Stimulated activated CD4-positive, alpha-beta T cell treated with anti-CD3 and anti-CD28 coated beads, Interleukin-1b, Interleukin-23, amount 100 ng/mL, for 4 hours (primary cell): ENCODE measurements at places on chromosomes 13 and 19.
A peak's percentile ranks its signal among the peaks of the same experiment; 100 is the strongest.

- no peak for DNase-seq
These were observed 8.3 kb upstream of the CDC42EP5 start for GRCh38 chr19:54481326-54481930.

GRCh38 chr13:47603365-47603764 lies 397.7 kb downstream of the SUCLA2 start:
- no peak for DNase-seq

DNA sequence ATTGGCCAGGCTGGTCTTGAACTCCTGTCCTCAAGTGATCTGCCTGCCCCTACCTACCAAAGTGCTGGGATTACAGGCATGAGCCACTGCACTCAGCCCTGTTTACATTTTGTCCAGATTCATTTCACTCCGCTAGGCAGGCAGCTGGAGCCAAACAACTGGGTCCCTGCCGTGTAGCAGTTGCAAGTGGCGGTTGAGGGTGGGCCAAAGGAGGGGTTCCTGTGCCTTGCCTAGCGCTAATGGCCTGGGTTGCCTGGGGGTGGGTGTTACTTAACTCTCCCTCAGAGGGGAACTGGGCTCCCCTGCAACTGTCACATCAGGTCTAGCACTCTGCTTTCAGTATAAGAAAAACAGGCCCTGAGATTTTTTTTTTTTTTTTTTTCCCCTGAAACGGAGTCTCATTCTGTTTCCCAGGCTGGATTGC lies 7.4 kb downstream of the ACP5 start:
- no peak for DNase-seq

- peak; percentile 13 for DNase-seq
These were observed 796 bp upstream of the LSM14A start for GRCh38 chr19:34171539-34171876.

- no peak for DNase-seq
These were observed 71.0 kb downstream of the RAP2A start for GRCh38 chr13:97505017-97505416.

- DNase-seq = peak; percentile 62
These were observed 6.6 kb upstream of the EML2 start for GRCh38 chr19:45645631-45646344.

- no peak for DNase-seq
These were observed 31.8 kb upstream of the RFXAP start for GRCh38 chr13:36787181-36787580.

DNA sequence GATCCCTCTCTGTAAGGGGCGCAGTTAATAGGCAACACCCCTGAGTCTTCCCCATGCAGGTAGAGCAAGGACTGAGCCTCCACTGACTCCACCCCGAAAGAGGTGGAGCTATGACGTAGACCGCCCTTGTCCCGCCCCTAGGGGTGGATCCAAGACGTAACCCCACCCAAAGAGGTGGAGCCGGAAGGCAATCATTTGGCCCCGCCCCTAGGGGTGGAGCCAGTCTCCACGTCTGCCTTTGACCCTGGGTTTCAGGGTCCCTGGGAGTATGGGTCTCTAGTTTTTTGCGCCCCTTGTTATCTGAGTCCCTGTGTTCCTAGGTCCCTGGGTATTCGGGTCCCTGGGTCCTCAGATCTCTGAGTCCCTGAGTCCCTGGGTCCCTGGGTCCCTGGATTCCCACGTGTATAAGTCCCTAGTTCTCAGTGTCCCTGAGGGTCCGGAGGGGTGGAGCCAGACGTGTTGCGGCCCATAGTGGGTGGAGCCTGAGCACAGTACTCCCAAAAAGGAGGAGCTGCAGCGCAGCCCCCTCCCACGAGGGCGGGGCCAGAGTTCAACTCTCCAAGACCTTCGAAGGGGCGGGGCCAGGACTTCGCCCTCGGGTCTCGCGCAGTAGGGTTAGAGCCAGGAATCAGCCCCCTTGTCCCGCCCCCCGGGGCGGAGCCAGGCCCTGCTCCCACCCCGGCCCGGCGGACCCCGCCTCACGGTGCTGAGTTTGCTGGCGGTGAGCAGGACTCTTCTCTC lies 5.3 kb downstream of the DENND1C start:
- peak; percentile 39 for DNase-seq

GRCh38 chr13:99345345-99345744 lies 38.1 kb upstream of the GPR183 start:
- DNase-seq = no peak

GRCh38 chr19:42657556-42657955 lies 62.8 kb upstream of the CEACAM8 start:
- no peak for DNase-seq

GRCh38 chr19:29324717-29325116 lies 111.8 kb upstream of the UQCRFS1 start:
- DNase-seq = no peak

GRCh38 chr13:38564256-38565150 lies 122.4 kb upstream of the FREM2 start:
- no peak for DNase-seq

- peak; percentile 34 for DNase-seq
These were observed 6.6 kb downstream of the ISOC2 start for GRCh38 chr19:55454787-55455243.

DNA sequence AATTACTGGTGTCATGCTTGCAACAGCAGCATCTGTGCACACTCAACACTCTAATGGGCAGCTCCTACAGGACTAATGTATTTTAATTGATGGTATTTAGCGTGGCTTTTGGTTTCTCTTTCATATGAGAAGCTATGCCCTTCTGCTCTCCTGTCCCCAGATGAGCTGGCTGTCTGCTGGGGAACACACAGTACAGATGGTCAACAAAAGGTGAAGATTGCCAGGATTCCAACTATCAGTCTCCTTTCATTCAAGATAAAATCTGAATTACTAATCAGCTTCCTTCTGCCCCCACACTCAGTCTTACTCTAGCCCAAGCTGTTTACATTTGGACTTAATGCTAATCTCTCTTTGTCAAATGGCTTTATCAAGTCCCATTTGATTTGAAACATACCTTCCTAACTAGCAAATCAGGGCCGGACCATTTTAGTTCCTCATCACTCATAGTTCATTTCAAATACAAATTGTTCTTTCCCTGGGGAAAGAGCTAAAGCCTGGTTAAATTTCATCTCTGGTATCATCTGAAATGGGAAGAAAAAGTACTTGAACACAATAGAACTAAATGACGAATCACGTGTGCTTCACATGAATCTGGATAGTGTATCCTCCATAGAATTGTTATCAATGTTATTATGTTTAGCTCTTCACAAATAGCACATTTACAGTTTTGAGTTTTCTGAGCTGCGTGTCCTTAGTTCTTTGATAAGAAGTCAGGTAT lies 988.0 kb downstream of the PCDH17 start:
- no peak for DNase-seq

DNA sequence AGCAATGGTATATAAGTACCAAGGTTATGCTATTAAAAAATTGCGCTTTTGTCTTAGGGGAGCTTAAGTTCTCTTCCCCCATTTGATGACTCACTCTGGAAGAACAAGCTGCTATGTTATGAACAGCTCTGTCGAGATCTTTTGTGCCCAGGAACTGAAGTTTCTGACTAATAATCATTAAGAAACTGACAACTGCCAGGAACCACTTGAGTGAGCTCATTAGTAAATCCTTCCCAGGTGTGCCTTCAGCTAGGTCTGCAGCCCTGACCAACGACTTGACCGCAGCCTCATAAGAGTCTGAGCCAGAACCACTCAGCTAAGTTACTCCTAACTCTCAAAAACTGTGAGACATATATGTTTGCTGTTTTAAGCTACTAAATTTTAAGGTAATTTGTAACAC lies 147.8 kb downstream of the SLITRK6 start:
- no peak for DNase-seq

- DNase-seq = no peak
These were observed 7.8 kb upstream of the OVOL3 start for GRCh38 chr19:36103040-36103626.

DNA sequence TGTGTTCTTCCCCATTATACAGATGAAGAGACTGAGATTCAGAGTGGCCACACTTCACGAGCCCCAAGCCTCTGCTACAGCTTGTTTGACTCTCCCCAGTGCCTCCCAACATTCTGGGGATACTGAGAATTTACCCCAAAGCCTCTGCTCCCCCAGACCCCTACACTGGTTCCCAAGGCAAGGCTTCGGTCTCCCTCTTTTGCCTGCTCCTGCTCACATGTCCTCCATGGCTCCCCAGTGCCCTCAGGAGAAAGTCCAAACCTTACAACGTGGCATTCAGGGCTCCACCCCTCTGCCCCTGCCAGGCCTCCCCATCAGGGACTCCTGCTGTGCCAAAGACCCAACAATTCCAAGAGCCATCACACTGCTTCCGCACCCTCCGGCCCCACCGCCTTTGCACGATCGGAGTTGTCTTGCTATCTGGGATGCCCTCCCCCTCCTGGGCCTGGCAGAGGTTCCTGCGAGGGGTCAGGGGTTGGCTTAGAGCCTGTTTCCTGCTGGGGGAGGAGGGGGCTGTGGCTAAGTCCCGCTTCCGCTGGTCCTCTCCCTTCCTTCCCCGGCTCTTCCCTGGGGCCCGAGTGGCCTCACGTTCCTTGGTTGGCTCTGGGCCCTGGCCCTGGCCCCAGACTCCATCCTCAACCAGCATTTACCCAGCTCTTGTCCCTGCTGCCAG lies 15.4 kb downstream of the GTPBP3 start:
- no peak for DNase-seq

- no peak for DNase-seq
These were observed 2.7 kb downstream of the MAB21L1 start for GRCh38 chr13:35473802-35474201.

DNA sequence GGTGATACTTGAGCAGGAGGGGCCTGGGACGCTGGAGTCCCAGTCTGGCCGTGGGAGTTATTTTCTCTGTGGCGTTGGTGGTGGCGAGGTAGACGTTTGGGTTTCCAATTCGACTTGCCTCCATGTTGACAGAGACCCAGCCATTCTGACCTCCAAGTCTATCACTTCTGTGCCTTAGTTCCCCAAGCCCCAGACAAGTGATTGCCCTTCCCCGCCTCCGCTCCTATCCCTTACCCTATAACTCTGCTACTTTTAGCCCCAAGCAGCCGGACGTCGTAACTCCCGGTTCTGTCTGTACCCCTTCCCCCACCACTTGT lies 549 bp downstream of the TIMM50 start:
- no peak for DNase-seq

GRCh38 chr19:58466089-58466759 lies 656 bp upstream of the ZNF324 start:
- DNase-seq = no peak

- DNase-seq = no peak
These were observed 99.0 kb upstream of the MCF2L start for GRCh38 chr13:112870051-112870331.

- no peak for DNase-seq
These were observed 2.9 kb upstream of the NTF4 start for GRCh38 chr19:49067554-49067953.

- DNase-seq = no peak
These were observed 24.3 kb upstream of the RFXAP start for GRCh38 chr13:36794706-36795105.

DNA sequence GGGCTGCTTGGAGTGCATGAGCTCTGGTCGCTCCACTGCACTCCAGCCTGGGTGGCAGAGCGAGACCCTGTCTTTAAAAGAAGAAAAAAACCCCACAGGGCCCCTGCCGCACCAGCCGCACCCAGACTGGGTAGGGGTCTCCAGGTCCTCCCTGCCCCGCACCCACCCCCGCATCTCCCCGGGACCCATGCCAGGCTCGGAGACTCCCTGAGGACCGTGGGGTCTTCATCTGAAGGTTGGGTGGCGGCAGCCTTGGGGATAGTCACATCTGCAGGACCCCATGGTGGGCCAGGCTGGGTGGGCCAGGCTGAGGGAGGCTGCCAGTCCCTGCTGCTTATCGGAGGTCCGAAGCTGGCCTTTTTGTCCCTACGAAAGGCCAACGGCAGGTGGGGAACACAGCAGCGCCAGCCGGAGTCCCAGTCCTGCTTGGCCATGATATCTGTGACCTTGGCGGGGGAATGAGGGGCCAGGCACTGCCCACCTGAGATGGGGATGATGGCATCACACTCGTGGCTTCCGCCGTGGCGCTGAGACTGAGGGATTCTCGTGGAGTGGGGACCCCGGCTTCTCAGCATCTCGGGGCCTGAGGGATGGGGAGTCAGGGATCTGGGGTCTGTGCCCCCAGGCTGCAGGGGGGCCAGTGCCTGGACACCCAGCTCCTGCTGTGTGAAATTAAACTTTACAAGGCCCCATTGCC lies 11.1 kb downstream of the EFNA2 start:
- DNase-seq = no peak

DNA sequence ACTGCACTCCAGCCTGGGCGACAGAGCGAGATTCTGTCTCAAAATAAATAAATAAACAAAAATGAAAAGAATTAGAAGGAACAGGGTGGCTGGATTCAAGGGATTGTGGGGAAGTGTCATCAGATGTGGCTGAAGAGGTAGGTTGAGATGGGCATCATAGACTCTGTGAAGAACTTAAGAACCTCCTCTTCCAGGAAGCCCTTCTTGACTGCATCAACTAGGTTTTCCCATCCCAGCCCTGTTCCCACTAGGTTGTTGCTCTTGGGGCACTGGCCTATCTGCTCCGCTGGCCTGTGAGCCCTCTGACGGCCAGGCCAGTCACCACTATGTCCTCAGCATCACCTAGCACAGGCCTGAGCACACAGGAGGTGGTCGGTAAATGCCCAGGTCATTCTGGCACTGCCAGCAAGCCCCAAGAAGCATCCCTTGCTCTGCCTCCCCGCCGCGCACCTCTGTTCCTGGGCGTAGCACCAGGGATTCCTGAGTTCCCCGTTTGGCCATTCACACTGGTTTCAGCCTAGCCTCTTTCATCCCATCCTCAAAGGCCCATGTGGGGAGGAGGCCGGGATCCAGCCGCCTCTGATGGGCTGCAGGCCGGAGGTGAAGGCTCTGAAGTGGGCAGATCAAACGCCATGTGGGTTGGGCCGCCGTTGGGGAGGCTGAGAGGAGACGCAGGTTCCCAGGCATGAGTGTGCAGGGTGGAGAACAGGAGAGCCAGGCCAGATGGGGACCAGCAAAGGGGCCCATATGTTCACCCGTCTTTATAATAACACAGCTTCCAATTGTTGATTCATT lies 27.6 kb upstream of the SLC1A5 start:
- DNase-seq = no peak

DNA sequence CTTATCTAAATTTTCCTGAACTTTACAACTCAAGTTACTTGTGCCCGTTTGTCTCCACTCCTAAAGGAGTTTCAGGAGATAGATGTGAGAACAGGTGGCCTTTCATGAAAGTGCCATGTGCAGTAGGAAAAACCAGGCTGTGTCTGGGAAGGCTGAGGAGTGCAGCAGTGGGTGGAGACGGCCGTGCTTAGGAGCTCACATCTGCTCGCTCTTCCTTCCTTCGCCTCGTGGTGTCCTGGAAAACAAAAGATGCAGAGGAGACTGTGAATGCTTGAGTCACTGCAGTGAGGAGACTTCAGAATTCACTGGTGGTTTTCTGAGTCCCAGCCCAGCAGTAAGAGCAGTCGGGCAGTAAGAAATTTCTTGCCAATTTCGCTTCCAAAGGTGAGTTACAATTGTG lies 138.4 kb upstream of the RNF113B start:
- DNase-seq = no peak

- DNase-seq = no peak
These were observed 16.1 kb downstream of the ZFR2 start for GRCh38 chr19:3852614-3853254.

DNA sequence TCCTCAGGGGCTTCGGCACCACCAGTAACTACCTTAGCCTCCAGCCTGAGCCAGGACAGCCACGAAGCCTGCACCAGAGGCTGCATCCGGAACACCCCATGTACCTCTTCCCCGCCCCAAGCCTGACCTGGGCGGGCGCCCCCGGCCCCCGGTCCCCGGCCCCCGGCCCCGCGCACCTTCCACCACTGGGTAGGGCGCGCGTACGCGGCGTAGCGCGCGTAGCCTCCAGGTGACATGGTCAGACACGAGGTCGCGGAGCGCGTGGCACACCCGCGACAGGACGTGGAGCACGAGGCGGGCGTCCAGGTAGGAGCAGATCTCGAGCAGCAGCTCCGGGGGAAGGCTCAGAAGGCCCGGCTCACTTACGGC lies 450 bp downstream of the FBXW9 start:
- DNase-seq = no peak
